ENCODE measurements at places on chromosomes 5 and 9.

GRCh38 chr5:9348401-9348996 is 197.4 kb downstream of the SEMA5A start:
- no peak for DNase-seq

DNA sequence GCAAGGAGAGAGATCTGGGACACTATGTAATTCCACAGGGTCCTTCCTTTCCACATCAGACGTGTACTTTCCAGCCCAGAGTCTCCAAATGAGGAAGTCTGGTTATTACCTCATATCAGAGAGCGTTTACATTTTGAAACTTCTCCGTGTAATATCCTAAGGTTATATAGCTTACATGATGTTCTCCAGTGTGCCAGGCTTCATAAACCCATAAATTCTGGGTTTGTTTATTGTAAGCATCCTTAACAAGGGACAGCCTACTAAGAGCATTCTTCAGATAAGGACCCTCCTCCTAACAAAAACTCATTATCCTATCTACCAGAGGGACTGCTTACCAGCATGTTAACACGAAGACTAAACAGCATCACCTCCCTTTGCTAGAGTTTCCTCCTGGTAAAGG is 17.9 kb downstream of the SRFBP1 start:
- DNase-seq = no peak

DNA sequence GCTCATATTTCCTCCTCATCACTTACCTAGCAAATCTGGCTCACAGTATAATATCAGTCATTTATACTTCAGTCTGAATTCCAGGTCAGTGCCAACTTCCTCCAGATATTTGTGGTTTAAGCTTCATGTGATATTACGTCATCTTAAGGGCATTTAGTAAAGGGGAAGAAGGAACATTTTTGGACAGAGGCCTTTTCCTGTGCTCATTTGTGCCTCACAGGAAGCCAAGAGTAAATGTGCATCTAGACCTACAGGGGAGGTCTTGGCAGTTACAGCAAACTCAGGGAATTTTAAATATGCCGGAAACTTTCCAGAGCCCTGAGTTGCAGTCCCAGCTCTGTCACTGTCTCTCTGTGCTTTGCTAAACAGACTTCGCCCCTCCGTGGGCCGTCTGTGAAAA is 12.3 kb upstream of the KCNIP1 start:
- DNase-seq = no peak

- DNase-seq = peak; percentile 16
Measured at GRCh38 chr5:134651531-134651930, 2.9 kb downstream of the SEC24A start.

DNA sequence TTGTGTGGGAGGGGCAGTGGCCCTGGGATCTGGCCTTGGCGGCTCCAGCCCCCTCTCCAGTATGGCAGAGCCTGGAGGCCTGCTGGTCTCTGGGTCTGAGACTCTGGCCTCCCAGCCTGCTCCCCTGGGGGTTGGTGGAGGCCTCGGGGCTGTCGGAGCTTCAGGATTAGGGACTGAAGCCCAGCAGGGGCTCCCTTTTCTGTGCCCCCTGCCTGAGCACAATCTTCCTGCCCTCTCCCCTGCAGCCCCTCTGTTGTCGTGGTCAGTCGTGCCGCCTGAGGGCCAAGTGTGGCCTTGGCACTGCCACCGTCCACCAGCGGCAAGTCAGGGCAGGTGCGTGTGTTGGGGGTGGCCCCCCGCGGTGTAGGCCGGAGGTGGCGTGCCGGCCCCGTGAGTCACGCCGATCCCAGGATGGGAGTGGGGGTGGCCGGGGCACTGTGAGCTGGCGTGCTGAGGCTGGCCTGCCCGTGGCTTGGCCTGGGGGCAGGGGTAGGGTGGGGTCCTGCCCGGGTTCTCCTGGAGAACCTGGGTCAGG is 53.6 kb downstream of the RXRA start:
- peak; percentile 94 for DNase-seq

DNA sequence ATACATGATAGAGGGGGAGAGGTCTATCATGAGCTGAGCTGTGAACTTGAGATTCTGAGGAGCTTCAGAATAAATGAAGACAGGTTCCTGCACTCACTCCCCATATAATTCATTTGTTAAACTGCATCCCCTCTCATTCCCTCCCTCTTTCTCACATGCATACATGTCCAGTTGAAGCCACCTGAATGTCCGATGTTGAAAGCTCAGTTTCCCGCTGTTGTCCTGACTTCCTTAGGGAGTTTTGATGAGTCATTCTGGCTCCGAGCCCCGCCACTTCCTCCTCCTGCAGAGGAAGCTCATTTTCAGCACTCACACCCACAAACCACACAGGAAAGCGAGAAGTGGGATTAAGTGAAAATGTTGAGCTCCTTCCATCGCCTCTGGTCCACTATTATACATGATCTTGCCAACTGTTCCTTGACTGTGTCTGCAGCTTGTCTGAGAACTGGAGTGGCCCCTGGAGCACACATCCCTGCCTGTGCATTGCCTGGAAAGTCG is 121.2 kb downstream of the CEMIP2 start:
- DNase-seq = peak; percentile 61

Data from RWPE2 (cell line).